ENCODE measurements at places on chromosomes 6 and 20. TPM values are rescaled to one million over a fixed set of nuclear protein-coding genes. Genes with fewer than 3 reads are reported as not detected.

GRCh38 chr20:32315891-32316290 is 38.4 kb downstream of the KIF3B start:
- H3K27ac ChIP-seq: no peak overlapping the region
- peaks cover 69% of the 10 kb centered on the region for H3K36me3 ChIP-seq
- no peak for DNase-seq
- H3K27me3 ChIP-seq: no peaks in the 10 kb centered on the region

GRCh38 chr20:57425150-57426013 is 34.2 kb downstream of the RBM38 start:
- DNase-seq: no peak
- H3K36me3 ChIP-seq: no peaks in the 10 kb centered on the region
- H3K27me3 ChIP-seq: peaks cover 2% of the 10 kb centered on the region
- H3K4me1 ChIP-seq: peaks cover 30% of the 10 kb centered on the region
- no peak overlapping the region for H3K27ac ChIP-seq
- H3K4me3 ChIP-seq: no peak overlapping the region

DNA sequence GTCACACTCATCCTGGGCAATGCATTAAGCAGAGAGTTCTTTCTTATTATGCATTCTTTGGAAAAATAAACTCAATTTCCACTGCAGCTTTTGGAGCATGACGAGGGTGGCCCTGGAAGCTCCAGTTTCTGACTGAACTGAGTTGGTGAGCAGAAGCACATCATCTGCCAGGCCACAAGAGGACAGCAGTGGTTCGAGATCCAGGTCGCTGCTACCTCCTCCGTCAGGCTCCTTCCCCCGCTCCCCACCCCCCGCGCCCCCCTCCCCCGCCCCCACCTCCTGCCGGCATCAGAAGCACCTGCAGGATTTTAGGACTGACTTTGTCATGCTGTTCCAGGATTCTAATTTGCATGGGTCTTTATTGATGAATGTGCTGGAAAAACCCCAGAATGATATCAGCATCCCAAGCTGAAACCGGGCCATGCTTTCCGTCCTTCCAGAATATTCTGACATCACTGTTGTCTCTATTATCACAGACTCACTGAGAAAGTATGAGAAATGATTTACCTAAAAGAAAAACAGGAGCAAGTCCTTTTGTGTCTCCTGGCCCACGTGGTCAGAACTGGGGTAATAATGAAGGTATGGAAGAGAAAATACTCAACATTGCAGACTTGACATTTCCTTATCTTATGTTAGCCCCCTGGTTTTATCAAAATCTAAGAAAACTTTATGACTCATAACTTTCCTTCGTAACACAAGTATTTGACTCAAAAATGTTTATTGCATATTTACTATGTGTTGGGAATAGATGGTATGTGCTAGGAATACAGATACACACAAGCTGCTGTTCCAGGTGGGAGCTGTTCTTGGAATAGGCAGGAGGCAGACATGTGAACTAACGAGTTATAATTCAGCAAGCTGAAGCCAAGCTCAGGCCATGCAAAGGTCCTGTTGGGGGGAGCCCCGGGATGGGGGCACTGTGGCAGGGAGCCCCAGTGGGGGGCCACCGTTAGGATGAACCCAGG is 220.2 kb upstream of the EXOC2 start:
- no peaks in the 10 kb centered on the region for H3K36me3 ChIP-seq
- H3K27ac ChIP-seq: no peak overlapping the region
- no peak overlapping the region for H3K4me3 ChIP-seq
- peaks cover 6% of the 10 kb centered on the region for H3K27me3 ChIP-seq
- no peaks in the 10 kb centered on the region for H3K4me1 ChIP-seq

The PHF1 gene
- total RNA-seq: 51.4 TPM
